ENCODE measurements at places on chromosomes 3 and 15. TPM values are rescaled to one million over a fixed set of nuclear protein-coding genes. Genes with fewer than 3 reads are reported as not detected.

DNA sequence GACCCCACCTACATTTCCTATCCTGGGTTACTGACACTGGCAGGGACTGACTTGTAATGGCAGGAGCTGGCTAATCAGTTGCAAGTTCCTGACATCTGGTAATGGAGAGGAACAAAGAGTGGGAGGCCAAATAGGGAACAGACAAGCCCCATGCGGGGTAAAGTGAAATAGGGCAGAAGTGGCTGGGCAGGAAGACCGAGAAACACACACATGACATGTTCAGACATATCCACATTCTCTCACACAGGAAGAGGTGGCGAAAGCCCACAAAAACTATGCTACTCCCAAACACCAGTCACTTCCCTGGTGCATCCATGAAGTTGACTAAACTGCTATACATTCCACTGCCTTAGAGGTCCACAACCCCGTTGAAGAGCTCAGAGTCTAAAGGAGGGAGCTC lies 394.1 kb upstream of the TBL1XR1 start:
- no peak for DNase-seq

CX3CR1 gene
- total RNA-seq, result 18.5 TPM

ST3GAL6 gene
- 25.1 TPM for total RNA-seq

- no peak for DNase-seq
Observed at GRCh38 chr3:171481011-171481410, 20.8 kb upstream of the TNIK start.

DNA sequence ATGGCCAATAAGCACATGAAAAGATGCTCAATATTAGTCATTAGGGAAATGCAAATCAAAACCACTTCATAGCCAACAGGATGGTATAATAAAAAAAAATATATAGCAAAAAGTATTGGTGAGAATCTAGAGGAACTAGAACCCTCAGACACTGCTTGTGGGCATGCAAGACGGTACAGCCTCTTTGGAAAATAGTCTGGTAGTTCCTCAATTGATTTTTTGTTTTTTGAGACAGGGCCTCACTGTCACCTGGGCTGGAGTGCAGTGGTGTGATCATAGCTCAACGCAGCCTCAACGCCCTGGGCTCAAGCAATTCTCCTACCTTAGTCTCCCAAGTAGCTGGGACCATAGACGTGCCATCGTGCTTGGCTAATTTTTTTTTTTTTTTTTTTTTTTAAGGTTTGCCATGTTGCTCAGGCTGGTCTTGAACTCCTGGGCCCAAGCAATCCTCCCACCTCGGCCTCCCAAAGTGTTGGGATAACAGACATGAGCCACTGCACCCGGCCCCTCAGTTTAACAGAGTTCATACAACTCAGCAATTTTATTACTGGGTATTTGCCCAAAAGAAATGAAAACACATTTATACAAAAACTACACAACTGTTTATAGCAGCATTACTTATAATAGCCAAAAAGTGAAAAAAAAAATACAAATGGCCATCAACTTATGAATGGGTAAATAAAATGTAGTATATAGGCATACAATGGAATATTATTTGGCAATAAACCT lies 5.1 kb downstream of the PRC1 start:
- DNase-seq, result no peak
